Neuronal stem cell (in vitro differentiated cells): ENCODE measurements at places on chromosomes 7 and 10.

GRCh38 chr10:42935466-42935865, 141.4 kb upstream of the RET start:
- no peaks in the 10 kb centered on the region for H3K36me3 ChIP-seq
- no peak overlapping the region for H3K27ac ChIP-seq
- H3K4me1 ChIP-seq, result peaks cover 6% of the 10 kb centered on the region
- H3K4me3 ChIP-seq, result no peak overlapping the region
- peaks cover 46% of the 10 kb centered on the region for H3K27me3 ChIP-seq

DNA sequence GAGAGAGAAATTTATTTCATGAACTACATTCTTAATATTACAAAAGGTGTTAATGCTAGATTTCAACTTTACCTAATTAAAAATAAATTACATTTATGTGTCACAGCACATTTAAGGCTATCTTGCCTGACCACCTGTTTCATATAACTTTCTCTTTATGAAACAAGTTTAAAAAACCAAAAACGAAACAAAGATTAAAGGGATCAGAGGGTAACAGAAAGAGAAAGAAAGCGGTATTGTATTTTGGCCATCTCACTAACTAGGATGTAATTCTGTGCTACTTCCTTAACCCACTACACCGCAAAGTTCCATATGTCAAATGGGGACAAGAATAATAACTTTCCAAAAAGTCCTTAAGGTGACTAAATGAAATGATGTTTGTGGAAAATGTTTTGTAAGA, 6.3 kb upstream of the RHOBTB1 start:
- H3K27ac ChIP-seq, result no peak overlapping the region
- DNase-seq, result no peak
- H3K36me3 ChIP-seq, result no peaks in the 10 kb centered on the region
- H3K27me3 ChIP-seq, result no peaks in the 10 kb centered on the region
- no peaks in the 10 kb centered on the region for H3K4me1 ChIP-seq
- no peak overlapping the region for H3K4me3 ChIP-seq

- H3K27ac ChIP-seq, result no peak overlapping the region
- DNase-seq, result no peak
- no peak overlapping the region for H3K4me3 ChIP-seq
- H3K27me3 ChIP-seq, result no peaks in the 10 kb centered on the region
Observed at GRCh38 chr7:33958104-33958503, 52.8 kb downstream of the BMPER start.

DNA sequence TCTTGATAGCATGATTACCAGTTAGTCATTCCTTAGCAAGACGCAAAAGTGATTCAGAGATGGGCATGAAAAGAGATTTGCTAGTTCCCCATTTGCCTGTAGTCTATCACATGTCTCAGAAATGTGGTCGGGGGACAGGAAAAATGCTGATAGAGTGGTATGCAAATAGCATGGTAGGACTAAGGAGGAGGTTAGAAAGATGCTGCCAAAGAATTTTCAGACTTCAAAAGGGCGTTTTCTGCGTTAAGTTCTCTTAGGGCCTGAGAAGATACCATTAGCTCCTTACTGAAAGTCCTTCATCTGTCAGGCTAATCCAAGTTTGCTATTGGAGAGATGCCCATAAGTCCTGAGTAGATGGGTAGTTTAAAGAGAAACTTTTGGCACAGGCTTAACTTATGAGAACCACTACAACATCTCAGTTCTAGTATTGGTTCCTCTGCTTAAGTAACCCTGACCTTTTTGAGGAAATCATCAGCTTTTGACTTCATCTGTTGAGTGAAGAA, 2.7 kb downstream of the CALD1 start:
- no peaks in the 10 kb centered on the region for H3K27me3 ChIP-seq
- no peak for DNase-seq
- no peaks in the 10 kb centered on the region for H3K36me3 ChIP-seq
- no peak overlapping the region for H3K4me3 ChIP-seq
- peaks cover 9% of the 10 kb centered on the region for H3K4me1 ChIP-seq

DNA sequence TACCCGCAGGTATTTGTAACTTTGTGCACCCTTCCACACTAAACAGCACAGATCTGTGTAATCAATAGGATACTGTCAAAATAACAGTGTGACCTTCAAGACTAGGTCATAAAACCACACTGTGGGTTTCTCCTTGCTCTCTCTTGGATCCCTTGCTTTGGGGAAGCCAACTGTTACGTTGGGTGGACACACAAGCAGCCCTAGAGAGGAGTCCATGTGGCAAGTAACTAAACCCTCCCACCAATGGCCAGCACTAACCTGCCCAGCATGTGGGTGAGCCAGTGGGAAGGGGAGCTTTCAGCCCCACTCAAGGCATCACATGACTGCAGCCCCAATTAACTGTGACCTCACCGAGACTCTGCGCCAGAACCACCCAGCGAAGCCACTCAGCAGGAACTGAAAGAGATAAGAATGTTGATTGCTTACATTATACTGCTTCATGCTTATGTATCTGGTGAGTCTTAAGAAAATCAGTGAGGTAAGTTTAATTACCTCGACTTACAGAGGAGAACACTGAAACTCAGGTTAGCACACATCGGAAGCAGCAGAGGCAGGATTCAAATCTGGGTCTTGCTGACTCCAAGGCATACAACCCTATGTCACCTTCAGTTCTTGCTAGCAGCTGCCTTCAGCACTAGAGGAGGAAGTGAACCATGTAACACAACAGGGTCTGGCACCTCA, 9.4 kb upstream of the ZC3HAV1 start:
- DNase-seq, result no peak
- no peaks in the 10 kb centered on the region for H3K36me3 ChIP-seq
- H3K4me1 ChIP-seq, result no peaks in the 10 kb centered on the region

DNA sequence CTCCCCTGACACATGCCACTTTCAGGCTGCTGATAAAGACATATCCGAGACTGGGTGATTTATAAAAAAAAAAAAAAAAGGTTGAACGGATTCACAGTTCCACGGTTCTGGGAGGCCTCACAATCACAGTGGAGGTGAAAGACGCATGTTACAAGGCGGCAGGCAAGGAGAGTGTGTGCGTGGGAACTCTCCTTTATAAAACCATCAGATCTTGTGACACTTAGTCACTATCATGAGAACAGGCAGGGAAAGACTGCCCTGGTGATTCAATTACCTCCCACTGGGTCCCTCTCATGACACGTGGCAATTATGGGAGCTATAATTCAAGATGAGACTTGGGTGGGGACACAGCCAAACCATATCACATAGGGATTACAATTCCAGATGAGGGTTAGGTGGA, 181.5 kb downstream of the TCERG1L start:
- no peak overlapping the region for H3K4me3 ChIP-seq
- no peaks in the 10 kb centered on the region for H3K27me3 ChIP-seq
- no peak overlapping the region for H3K27ac ChIP-seq
- DNase-seq, result no peak
- H3K4me1 ChIP-seq, result peaks cover 12% of the 10 kb centered on the region
- no peaks in the 10 kb centered on the region for H3K36me3 ChIP-seq

DNA sequence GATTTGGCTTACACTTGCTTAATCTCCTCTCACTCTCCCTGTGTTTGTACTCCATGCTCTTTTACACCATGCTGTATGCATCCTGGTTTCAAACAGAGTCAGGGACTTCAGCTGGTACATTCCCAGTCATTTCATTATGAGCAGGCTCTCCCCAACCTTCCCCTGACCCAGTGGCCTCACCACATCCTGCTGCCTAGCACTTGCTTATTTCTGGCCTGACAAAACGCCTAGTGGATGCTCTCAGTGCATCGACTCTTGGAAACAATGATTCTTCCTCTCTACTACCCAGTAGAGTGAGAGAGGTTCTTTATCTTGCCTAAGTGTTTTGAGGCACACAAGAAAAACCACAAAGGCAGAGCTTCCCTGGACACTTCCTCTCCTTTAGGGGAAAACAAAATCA, 63.4 kb downstream of the CAV1 start:
- H3K27me3 ChIP-seq, result peaks cover under 1% of the 10 kb centered on the region
- H3K36me3 ChIP-seq, result no peaks in the 10 kb centered on the region
- DNase-seq, result no peak

DNA sequence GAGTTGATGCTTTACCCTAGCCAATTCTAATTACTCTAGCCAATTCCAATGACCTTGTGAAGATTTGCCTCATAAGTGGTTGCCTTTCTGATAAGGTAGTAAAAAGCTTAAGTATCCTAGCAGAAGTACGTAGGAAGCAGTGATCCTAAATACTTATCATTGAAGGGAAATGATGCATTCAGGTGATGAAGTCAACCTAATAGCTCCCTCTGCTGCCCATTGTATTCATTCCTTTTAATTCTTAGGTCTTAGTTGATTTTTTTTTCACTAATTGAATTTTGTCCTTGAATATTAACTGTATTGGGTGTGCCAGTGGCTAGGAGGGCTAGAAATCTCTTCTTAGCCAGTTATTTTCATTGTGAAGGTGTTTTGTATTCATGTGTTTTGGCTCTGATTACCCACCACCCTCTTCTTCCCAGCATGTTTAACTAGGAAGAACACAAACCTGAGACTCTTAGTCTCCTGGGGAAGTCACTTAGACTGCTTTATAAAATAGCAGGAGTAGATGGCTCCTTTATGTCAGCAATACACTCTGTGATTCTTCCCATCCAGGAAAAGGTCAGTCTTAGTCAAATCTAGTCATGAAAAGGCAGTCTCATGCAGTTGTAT, 46.3 kb downstream of the PLEKHA8 start:
- DNase-seq, result no peak
- no peaks in the 10 kb centered on the region for H3K27me3 ChIP-seq
- H3K27ac ChIP-seq, result no peak overlapping the region

DNA sequence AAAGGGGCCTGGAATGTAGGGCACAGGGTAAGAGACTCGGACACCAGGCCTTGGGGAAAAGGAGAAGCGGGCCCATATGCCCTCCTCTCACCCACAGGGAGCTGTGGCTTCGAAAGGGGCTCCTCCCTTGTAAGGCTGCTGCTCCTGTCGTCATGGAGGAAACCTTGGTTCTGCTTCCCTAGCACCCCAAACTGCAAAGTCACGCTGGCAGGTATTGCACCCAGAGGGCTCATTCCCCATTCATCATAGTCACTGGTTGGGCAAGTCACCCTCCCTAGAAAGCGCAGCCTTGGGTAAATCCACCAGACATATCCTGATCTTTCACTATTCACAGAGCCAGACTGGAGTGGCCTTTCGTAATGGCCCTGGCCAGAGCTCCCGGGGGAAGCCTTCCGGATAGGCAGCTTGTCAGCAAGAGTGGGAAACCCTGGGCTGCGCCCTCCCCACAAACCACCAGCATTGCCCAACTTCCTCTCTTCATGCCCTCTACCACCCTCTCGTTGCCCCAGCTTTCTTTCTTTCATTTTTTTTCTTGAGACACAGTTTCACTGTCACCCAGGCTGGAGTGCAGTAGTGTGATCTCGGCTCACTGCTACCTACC, 121.0 kb downstream of the HIP1 start:
- H3K27ac ChIP-seq, result no peak overlapping the region
- no peak overlapping the region for H3K4me3 ChIP-seq
- H3K4me1 ChIP-seq, result no peaks in the 10 kb centered on the region
- DNase-seq, result no peak
- peaks cover 24% of the 10 kb centered on the region for H3K36me3 ChIP-seq
- H3K27me3 ChIP-seq, result no peaks in the 10 kb centered on the region

DNA sequence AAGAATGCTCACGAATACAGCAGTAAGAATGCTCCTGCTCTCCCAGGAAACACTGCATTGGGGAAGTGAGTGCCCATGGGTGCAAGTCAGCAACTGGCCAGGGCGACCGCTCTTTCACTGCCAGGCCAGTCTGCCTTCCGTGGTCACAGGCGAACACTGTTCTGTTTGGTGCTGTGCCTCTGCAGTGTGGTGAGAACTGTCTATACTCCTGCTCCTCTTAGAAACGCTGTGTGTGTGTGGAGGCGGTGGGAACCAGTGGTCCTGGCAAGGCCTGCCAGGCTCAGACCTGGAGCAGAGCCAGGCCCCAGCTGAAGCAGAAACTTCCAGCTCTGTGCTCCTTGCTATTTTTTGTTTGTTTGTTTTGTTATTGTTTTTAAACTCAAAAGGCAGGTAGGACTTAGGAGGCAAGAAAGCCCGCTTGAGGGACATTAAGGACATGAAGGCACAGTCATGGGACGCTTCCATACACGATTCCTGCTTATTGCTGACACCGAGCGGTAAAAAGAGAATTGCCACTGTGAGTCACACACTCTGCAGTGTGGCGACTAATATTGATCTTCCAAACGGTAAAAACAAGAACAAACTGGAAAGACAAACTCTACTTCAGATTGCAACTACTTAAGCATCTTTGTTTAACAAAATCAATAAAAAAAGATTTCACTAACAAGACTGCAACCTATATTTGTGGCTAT, 430.8 kb downstream of the DNAJB6 start:
- H3K4me3 ChIP-seq, result no peak overlapping the region
- H3K36me3 ChIP-seq, result no peaks in the 10 kb centered on the region
- H3K4me1 ChIP-seq, result peaks cover 17% of the 10 kb centered on the region
- no peaks in the 10 kb centered on the region for H3K27me3 ChIP-seq
- H3K27ac ChIP-seq, result no peak overlapping the region
- no peak for DNase-seq

- H3K36me3 ChIP-seq, result no peaks in the 10 kb centered on the region
- H3K4me1 ChIP-seq, result peaks cover 16% of the 10 kb centered on the region
- H3K27ac ChIP-seq, result no peak overlapping the region
- no peak for DNase-seq
- no peak overlapping the region for H3K4me3 ChIP-seq
Observed at GRCh38 chr10:112213836-112214235, 30.3 kb upstream of the GPAM start.

DNA sequence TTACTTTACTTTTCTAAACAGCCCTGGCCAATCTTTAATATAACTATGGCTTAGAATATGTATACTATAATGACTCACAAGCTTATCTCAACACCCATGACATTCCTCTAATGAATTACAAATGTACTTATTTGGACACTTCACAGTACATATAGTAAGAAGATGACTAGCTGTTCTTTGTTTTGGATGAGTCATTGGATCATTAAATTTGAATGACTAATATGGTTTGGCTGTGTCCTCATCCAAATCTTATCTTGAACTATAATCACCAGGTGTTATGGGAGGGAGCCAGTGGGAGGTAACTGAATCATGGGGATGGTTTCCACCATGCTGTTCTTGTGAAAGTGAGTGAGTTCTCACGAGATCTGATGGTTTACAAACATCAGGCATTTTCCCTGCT, 807.5 kb upstream of the SORCS1 start:
- no peak for DNase-seq
- H3K27me3 ChIP-seq, result no peaks in the 10 kb centered on the region
- no peaks in the 10 kb centered on the region for H3K4me1 ChIP-seq
- H3K27ac ChIP-seq, result no peak overlapping the region
- no peak overlapping the region for H3K4me3 ChIP-seq

- H3K4me3 ChIP-seq, result no peak overlapping the region
- H3K4me1 ChIP-seq, result peaks cover 7% of the 10 kb centered on the region
- no peak for DNase-seq
Observed at GRCh38 chr7:87341441-87341840, 4.0 kb upstream of the CROT start.
